ENCODE measurements at places on chromosomes 2 and 18.

DNA sequence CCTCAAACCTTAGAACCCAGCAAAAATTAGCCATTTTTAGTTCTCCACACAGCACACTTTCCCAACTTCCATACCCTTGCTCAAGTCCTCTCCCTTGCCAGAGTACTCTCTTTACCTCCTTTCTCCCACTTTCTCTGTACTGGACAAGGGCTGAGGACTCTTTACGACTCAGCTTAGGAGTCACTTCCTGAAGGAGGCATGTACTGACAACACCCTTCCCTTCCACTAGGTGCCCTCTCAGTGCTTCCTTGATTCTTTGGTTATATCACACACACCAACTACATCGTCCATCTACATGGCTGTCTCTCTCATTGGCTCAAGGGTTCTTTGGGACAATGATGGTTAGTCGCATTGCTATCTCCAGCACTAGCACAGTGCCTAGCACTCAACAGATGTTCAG lies 5.2 kb upstream of the C18orf63 start:
- no peak for DNase-seq

- DNase-seq, result no peak
Measured at GRCh38 chr18:23553887-23554286, 32.4 kb downstream of the NPC1 start.

DNA sequence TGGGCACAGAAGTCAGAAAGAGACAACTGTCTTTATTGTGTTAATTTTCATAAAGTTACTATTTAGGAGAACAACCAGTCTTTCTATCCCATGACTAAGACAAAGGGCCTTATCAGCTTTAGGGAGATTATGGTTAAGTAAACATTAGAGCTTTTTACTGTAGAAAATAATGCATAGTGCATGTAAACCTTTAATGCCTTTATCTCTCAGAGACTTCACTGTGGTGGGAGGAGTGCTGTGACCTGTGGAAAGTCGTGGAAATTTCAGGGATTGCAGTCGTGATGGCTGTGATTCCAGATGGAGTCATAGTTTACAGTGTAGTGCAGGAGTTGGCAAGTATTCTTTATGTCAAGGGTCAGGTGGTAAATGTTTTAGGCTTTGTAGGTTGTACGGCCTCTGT lies 15.8 kb downstream of the ZNF236 start:
- DNase-seq, result no peak

DNA sequence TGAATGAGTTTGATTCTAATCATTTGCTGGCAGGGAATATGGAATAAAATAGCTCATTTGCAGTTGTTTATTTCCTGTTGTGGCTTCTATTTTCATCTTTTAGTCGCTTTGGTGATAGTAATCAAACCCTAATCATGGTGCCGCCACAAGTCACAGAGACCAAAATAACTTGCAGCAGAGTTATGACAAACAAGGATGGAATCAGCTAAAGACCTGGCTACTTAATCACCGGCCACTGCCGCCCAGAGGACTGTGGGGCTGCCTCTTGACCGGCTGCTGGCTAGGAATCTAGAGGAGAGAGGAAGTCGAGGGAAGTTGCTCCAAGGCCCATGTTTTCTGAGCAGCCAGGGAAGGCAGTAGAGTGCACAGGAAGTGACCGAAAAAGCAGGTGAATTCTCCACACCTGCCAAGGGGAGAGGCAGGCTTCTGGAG lies 5.1 kb upstream of the SMAD7 start:
- no peak for DNase-seq

GRCh38 chr18:40877096-40877495 lies 1077.9 kb upstream of the PIK3C3 start:
- no peak for DNase-seq

DNA sequence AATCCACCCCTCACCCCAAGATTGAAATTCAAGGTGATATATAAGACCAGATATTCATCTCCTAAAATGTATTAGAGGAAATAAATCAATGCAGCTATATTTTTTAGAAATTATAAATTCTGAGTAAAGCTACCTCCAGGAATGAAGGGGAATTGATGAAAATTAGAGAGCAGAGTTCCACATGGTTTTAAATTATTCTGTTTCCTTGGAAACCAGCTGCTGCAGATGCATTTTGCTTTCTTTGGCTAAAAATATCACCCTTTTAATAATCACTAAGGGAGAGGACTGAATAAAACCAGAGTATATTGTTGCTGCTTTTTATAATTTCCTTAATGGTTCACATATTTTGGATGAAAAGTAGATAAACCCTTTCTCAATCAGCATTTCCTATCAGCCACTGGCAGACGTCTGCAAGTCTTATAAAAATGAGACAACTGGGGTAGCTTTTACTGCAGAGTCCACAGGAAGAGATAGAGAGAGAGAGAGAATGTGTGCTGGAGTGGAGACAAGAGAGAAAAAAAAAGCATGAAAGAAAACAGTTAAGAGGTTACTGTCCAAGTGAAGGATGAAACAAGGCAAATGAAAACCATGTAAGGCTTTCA lies 2.0 kb downstream of the CSRNP3 start:
- DNase-seq, result no peak

- no peak for DNase-seq
Measured at GRCh38 chr2:144524118-144525009, 4.4 kb upstream of the ZEB2 start.

GRCh38 chr2:234536178-234536965 lies 39.5 kb upstream of the ARL4C start:
- DNase-seq, result no peak

DNA sequence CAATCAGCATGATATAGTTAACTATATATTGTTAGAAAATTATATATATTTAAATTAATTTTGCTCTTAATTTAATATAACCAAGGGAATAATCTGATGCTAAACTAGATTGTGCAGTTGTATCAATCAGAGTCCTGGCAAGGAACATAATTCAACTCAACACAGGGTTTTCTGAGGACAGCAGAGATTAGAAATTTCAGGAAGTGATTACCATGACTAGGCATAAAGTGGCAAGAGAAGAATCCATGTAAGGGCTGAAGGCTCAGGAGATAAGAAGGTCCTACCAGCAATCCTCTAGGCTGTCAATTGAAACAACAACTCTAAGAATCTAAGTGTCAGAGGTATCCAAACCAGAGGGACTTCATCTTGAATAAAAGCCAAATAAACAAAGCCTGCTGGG lies 807.8 kb downstream of the DSC3 start:
- no peak for DNase-seq

GRCh38 chr18:46899274-46899948 lies 17.9 kb downstream of the PIAS2 start:
- no peak for DNase-seq

DNA sequence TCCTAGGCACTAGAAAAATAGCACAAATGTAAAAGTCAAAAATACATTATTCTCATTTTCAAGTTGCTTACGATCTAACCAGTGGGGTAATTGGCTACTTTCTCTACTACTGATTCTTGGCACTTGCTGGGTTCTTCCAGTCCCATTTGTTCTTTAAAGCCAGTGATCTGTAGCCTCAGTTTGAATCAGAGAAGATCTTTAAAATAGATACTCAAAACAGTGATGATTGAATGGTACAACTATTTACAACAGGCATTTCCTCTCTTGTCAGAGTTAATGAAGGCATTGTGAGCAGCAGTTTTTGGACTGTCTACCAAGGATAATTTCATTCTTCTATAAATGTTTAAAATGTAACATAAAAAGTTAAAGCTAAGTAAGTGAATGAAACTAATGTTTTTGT lies 128.3 kb upstream of the FSIP2 start:
- DNase-seq, result no peak

GRCh38 chr2:135473567-135473966 lies 57.5 kb downstream of the ZRANB3 start:
- DNase-seq, result no peak

- no peak for DNase-seq
Measured at GRCh38 chr2:60097298-60097697, 456.2 kb downstream of the BCL11A start.

GRCh38 chr2:167794554-167795255 lies 452.7 kb downstream of the STK39 start:
- DNase-seq, result no peak

DNA sequence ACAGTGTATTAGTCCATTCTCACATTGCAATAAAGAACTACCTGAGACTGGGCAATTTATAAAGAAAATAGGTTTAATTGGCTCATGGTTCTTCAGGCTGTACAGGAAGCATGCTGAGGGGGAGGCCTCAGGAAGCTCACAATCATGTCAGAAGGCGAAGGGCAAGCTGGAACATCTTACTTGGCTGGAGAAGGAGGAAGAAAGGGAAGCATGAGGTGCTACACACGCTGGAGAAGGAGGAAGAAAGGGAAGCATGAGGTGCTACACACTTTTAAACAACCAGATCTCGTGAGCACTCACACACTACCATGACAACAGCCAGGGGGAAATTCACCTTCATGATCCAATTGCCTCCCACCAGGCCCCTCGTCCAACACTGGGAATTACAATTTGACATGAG lies 95.3 kb upstream of the FAM110C start:
- no peak for DNase-seq

DNA sequence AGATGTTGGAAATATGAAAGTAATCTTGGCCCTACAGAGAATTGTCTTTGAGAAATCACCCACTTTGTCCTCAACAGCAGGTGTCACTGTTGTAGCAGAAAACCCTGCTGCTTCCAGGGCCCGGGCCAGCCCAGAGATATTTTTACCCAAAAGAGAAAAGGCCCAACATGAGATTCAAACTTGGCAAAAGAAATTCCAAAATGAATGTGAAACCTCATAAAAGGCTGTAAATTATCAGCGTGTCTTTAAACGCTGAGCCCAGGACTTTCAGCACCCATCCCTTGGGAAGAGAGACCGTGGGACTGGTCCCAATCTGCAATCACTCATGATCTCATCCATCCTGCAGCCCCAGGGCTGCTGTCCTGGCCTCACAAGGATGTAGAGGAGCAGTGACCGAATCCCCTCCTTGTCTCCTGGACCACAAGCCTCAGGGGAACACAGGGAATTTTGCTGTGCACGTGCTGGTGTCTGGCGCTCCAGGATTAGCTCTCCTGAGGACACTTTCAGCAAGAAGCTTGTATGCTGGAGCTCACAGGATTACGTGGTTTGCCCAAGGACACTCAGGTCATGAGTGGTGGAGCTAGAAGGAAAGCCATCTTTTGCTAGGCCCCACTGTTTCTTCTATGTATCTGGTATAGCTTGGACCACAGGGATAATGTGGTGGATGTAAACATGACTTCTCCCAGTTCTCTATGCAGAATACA lies 202.1 kb downstream of the RNF144A start:
- peak; percentile 49 for DNase-seq

All from NCI-H187 (cell line).